Hippocampal formation (tissue), 2 donors: ENCODE measurements at places on chromosomes 5 and 9.
A peak's percentile ranks its signal among the peaks of the same experiment; 100 is the strongest.

DNA sequence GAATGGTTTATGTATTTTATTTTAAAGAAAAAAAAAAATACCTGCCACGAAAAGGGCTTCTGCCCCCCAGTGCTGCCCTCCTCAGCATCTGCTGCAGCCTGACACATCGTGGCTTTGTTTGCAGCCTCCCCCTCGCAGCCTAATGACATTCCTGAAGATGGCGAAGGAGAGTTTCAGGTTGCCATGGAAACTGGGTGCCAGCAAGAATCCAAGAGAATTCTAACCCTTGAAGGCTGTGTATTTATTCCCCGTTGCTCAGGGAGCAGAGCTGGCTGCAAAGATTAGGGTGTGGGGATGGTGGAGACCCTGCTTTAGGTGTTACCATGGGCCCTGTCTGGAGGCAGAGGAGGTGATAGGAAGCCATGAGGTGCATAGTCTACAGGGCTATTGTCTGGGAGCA, 126.6 kb downstream of the NSG2 start:
- peak; percentile 11 for DNase-seq

DNA sequence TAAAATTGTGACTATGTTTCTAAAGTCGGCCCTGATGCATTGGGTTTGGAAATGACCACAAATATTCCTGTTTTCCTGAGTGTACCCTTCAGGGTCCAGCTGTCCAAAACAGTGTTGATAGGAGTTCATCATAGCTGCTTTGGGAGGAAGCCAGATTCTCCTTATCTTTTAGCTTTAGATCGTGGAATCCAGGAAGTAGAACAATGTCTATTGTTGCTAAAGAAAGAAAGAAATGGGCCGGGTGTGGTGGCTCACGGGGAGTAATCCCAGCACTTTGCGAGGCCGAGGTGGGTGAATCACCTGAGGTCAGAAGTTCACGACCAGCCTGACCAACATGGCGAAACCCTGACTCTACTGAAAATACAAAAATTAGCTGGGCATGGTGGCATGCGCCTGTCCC, 9.5 kb downstream of the CAVIN4 start:
- DNase-seq, result no peak

DNA sequence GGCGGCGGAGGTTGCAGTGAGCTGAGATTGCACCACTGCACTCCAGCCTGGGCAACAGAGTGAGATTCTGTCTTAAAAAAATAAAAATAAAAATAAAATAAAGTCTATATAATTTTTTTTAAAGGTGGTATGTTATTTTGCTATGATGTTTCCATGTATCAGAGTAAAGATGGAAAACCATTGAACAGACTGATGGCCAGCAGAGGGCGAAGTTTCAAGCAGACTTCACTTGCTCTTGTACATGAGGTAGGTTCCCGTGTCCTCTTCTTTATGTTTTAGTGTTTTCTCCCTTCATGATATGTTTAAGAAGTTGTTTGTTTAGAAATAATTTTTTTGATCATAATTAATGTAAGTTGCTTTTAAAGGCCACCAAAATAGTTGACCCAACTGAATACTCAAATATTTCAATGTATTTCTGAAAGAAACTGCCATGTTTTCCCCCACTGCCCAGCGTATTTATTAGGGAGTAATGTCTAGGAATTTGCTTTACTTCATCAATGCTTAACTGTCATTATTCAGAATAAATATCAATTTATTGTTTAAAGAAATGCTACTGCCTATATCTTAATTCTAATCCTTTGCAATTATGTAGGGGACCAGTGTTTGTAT, 146.4 kb downstream of the HACD4 start:
- DNase-seq, result peak; percentile 6

GRCh38 chr5:118561971-118562370, 426.4 kb downstream of the DTWD2 start:
- DNase-seq, result no peak

- DNase-seq, result no peak
Measured at GRCh38 chr5:163460562-163461171, at the start of gene HMMR. Gene HMMR, plus strand, starts transcription at chr5:163460632. Its CDS starts 61 bp downstream, at chr5:163460693.

GRCh38 chr5:116947691-116948528, 373.3 kb upstream of the SEMA6A start:
- DNase-seq, result peak; percentile 26

DNA sequence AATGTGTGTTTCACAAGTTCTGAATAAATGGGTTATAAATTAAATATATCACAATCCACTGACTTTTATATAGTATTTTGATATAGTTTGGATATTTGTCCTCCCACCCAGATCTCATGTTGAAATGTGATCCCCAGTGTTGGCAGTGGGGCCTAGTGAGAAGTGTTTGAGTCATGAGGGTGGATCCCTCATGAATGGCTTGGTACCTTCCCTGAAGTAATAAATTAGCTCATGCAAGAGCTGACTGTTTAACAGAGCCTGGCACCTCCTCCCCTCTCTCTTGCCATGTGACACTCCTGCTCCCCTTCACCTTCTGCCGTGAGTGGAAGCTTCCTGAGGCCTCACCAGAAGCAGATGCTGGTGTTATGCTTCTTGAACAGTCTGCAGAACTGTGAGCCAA, 127.9 kb upstream of the PALM2AKAP2 start:
- no peak for DNase-seq

DNA sequence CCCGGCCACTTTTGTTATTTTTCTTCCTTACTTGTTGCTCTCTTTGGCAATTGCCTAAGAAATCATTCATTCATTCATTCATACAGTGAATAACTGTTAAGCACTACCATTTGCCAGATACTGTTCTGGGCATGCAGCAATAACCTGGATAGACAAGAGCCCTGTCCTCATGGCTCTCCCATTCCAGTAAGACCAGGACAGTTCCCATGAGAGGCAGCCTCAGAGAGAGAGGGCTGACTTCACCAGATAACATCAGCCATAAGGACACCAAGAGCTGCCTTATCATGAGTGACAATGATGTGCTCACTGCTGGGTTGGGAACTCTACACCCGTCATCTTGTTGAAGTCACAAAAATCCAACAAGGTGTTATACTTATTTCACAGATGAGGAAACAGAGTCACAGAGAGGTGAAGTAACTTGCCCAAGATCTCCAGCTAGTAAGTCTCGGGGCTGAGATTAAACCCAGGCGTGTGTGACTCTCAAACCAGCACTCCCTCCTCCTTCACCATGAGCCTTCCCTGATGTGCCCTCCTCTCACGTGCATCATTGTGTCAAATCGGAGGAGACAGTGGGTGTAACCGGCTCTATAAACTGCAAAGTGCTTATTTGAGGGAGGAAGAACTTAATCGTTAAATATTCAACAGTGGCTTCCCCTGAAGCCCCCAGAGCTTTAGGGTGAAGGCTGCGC, 61.1 kb upstream of the TBC1D2 start:
- DNase-seq, result no peak

DNA sequence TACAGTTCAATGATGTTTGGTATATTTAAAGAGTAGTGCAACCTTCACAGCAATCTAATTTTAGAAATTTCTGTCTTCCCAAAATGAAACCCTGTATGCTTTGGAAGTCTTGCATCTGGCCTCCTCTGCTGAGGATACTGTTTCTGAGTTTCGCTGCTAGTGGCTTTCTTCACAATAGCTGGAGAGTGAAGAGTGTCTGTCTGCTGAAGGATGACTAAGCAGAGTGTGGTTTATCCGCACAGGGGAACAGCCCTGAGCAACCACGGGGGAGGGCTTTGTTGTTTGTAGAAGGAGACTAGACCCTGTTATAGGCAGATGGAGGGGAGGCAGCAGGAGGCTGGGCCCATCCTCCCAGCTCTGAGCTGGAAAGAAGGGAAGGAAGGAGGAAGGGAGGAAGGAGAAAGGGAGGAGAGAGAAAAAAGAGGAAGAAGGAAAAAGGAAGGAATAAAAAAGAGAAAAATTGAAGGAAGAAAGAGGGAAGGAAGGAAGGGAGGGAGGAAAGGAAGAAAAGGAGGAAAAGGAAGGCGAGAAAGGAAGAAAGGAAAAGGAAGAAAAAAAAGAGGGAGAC, 10.5 kb upstream of the IRX2 start:
- no peak for DNase-seq

DNA sequence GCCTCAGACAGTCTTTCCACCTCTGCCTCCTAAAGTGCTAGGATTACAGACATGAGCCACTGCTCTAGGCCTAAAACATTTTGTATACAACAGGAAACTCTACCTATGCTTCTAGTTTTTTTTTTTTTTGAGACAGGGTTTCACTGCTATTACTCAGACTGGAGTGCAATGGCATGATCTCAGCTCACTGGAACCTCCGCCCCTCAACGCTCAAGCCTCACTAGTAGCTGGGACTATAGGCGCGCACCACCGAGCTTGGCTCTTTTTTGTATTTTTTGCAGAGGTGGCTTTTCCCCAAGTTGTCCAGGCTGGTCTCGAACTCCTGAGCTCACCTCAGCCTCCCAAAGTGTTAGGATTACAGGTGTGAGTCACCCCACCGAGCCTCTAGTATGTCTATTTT, 5.4 kb downstream of the HSPA9 start:
- DNase-seq, result no peak

- no peak for DNase-seq
Measured at GRCh38 chr5:180468732-180469585, 25.2 kb upstream of the CNOT6 start.

GRCh38 chr5:63155310-63155631, 576.7 kb downstream of the LRRC70 start:
- no peak for DNase-seq

DNA sequence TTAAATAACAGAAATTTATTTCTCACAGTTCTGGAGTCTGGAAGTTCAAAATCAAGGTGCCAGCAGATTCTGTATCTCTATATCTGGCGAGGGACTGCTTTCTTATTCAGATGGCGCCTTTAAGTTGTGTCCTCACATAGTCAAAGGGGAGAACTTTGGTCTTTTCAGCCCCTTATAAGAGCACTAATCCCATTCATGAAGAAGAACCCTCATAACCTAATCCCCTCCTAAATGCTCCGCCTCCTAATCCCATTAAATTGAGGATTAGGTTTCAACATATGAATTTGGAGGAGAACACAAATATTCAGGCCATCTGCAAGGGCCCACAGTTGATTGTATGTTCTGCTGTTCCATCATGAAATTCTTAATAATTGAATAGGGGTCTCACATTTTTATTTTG, 10.8 kb upstream of the CCDC152 start:
- no peak for DNase-seq

DNA sequence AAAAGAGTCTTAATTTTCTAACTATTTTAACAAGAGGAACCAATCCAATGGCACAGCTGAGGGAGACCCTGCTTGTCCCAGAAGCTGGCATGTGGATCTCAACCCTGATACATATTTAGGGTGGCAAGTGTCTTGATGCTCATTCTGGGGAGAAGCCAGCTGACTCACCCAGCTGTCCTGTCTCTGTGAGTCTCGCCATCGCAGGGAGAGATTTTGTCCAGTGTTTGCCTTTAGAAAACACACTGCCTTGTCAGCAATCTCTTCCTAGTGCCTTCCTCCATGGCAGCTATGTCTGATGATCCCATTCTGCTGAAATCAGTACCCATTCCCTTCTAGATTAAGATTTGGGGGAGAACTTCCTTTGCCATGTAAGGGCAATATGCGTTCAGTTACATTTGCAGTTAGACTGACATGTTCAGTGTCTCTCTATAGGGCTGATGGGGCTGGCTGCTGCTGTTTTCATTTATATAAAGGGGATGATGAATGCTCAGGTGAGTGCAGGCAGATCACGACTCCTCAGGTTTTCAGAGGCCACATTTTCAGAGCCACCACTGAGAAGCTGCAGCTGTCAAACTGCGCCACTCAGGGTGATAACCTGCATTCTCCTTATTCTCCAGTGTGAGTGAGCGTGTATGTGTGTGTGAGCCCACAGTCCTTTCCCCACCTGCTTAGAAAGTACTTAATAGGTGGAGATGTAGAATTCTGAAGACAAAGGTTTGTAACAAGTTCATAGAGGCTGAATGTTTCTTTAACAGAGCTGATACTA, 217.0 kb downstream of the GAS1 start:
- no peak for DNase-seq

DNA sequence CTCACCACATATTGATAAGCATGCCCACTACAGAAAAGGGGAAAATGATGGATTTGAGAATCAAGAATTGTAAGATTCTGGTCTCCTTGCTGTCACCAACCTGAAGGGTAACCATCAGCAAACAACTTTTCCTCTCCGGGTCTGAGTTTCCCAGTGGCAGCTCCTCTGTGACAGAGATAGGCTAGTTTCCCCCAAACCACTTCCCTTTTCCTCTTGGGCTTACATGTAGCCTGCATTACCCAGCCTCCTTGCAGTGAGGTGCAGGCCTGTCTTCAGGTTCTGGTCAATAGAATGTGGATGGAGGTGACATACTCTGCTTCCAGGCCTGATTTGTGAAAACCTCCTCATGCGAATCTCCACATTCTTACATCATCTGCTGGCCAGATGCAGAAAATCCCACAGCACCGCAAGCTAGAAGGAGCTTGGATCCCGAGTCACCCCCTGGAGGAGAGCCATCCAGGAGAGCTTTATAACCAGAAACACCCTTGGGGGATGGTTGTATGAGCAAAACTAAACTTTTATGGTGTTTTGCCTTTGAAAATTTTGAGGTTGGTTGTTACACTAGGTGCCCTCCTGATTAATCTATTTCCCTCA, 206.1 kb downstream of the RGS3 start:
- DNase-seq, result no peak
